HT1080 (cell line): ENCODE measurements at places on chromosomes 1 and 21. TPM values are rescaled to one million over a fixed set of nuclear protein-coding genes. Genes with fewer than 3 reads are reported as not detected.

CD160 gene
- not detected in 2 replicates for total RNA-seq

CPTP gene
- 36.8 and 55.0 TPM in 2 replicates for total RNA-seq

ROR1 gene
- total RNA-seq: 2.7 and 2.9 TPM in 2 replicates

ANKRD45 gene
- total RNA-seq: 0.05 TPM in 1 of 2 replicates, not detected in the other

ORC1 gene
- 27.4 and 34.4 TPM in 2 replicates for total RNA-seq

TRAF5 gene
- 5.1 and 6.5 TPM in 2 replicates for total RNA-seq

SPRR3 gene
- total RNA-seq: not detected in 2 replicates

PCP4 gene
- not detected in 2 replicates for total RNA-seq

TNFRSF4 gene
- 0.88 TPM in 1 of 2 replicates, not detected in the other for total RNA-seq

NBPF3 gene
- 12.3 and 13.2 TPM in 2 replicates for total RNA-seq

PGLYRP4 gene
- not detected in 2 replicates for total RNA-seq

CD53 gene
- total RNA-seq: 0.32 TPM in 1 of 2 replicates, not detected in the other

AGO3 gene
- total RNA-seq: 13.9 and 23.0 TPM in 2 replicates

OPRD1 gene
- total RNA-seq: 0.03 and 0.05 TPM in 2 replicates

CFAP74 gene
- not detected in 2 replicates for total RNA-seq

MYOM3 gene
- total RNA-seq: 0.97 and 1.5 TPM in 2 replicates

PADI1 gene
- 0.47 and 0.66 TPM in 2 replicates for total RNA-seq

KCNT2 gene
- not detected in 2 replicates for total RNA-seq

DCST2 gene
- 0.03 TPM in 1 of 2 replicates, not detected in the other for total RNA-seq

DIPK1A gene
- 2.3 and 2.9 TPM in 2 replicates for total RNA-seq

OR2T35 gene
- total RNA-seq: not detected in 2 replicates

GJA4 gene
- not detected in 2 replicates for total RNA-seq

DNAJC28 gene
- total RNA-seq: 0.68 TPM in 1 of 2 replicates, not detected in the other

UBXN10 gene
- total RNA-seq: not detected in 2 replicates

ENAH gene
- total RNA-seq: 19.4 and 23.2 TPM in 2 replicates

LCE1E gene
- total RNA-seq: 0.43 TPM in 1 of 2 replicates, not detected in the other

FAM78B gene
- 3.6 and 3.8 TPM in 2 replicates for total RNA-seq

KRTAP22-2 gene
- total RNA-seq: not detected in 2 replicates

PLA2G2D gene
- not detected in 2 replicates for total RNA-seq

NHLH1 gene
- 0.18 TPM in 1 of 2 replicates, not detected in the other for total RNA-seq

ETV3L gene
- total RNA-seq: not detected in 2 replicates

TMEM222 gene
- 61.1 and 75.0 TPM in 2 replicates for total RNA-seq

HNRNPR gene
- 136 and 166 TPM in 2 replicates for total RNA-seq
